Stimulated activated CD8-positive, alpha-beta memory T cell treated with anti-CD3 and anti-CD28 coated beads, Interleukin-4, amount 100 ng/mL, for 4 hours (primary cell): ENCODE measurements at places on chromosomes 7 and 10.

DNA sequence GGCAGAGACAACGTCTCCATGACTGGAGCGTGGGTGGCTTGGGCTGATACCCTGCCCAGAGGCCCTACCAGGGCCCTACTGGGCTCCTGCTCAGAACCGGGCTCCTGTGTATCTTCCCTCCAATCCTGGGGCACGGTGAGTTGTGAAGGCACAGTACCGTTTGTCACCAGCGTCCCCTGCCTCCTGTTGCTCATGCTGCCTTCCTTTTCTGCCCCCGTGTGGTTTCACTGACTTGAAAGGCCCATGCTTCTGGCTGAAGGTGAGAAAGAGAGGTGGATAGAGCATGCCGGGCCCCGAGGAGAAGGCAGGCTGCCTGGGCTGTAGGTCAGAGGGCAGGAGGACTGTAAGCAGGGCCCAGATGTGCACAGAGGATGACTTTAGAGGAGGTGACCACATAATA, 9.1 kb upstream of the DMBT1 start:
- peak; percentile 18 for DNase-seq

DNA sequence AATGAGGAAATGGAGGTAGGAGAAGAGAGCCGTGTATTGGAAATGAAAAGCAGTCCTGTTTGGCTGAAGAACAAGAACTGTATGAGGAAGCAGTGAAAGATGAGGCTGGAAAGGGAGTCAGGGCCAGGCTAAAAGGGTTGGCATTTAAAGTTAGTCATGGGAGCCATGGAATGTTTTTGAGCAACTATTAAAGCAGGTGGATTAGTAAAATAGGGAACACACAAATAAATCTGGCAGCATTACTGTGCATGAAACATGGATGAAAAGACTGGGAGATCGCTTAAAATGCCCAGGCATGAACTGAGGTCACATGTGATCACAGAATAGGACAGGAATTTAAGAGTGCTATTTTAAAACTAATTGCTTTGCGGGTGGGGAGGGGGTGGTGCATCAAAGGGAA, 1.4 kb upstream of the IFRD1 start:
- no peak for DNase-seq

DNA sequence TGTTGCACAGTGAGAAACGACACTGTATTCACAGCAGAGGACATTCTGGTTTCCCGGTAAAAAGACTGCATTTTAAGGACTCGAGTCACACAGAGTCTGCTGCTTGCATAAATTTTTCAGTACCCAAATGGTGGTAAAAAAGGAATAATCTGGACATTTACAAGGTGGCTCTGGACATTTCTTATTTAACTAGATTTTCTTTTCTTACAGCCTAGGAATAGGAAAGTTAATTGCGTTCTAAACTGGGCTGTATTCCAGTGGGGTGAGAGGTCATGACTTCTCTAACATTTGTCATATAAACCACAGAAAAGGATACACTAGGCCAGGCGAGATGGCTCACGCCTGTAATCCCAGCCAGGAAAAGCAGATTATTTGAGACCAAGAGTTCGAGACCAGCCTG, 237.5 kb upstream of the KLF6 start:
- no peak for DNase-seq

DNA sequence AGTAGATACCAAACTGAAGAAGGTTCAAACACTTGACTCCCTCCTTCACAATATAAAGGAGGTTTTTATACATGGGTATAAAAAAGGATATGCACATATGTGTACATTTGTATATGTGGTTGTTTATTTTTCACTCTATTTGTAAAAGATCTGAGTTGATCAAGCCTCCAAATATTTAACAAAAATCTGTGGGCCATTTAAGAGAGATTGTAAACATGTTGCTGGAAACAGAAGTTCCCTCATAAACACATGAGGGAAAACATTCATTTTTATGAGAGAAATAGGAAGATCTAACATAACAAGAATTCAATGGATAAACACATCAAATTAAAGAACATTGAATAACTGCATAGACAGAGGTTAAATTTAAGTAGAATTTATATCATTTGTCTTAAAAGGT, 81.7 kb downstream of the COL28A1 start:
- DNase-seq, result no peak

DNA sequence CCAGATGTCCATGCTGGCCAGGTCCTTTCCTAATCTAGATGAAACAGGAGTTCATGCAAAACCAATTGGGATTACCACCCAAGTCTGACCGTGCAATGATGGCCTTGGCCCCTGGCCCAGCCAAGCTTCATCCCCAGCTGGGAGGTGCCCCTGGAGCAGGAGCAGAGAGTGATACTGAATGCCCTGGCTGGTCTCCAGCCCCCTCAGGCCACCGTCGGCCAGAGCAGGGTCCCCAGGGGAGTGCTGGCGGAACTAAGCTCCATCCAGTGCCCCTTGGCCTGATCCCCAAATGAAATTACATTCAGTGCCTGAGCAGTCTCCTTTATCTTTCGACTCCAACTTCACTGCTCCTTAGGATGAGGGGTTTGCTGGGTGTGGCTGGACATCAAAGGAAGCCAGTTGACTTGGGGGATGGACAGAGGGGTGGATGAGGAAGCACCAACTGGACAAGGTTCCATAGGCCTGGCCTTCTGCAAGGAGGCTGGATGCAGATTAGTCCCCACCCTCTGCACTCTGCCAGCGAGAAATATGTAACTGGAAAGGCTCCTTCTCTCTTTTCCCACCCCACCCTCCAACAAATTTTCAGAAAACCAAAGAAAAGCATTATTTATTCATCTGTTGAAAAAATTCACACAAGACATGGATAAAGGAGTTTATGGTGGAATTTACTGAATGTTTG, 275.5 kb downstream of the PLXNA4 start:
- no peak for DNase-seq

GRCh38 chr10:128116187-128116586, 10.0 kb downstream of the MKI67 start:
- DNase-seq, result no peak

DNA sequence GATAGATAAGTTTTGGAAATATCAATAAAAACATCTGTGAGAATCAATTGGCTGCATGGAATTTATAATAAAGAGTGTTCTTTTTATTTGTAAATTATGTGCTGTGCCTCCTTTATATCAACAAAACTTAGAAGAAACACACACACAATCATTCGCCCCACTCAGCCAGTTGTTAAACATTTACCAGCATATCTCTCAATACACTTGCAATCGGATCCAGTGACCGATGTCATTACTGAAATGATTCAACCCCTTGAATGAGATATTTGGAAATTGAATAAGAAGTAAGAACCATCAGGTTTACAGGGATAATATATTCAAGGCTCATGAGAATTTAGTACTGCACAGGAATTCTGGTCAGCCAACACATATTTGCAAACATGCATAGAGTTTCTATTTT, 35.6 kb downstream of the TAF3 start:
- no peak for DNase-seq
